ENCODE measurements at places on chromosomes 12 and 14.

- no peak for DNase-seq
These were observed 46.7 kb downstream of the DAD1 start for GRCh38 chr14:22542360-22542759.

GRCh38 chr12:76276499-76277151 is 71.6 kb downstream of the BBS10 start:
- no peak for DNase-seq

DNA sequence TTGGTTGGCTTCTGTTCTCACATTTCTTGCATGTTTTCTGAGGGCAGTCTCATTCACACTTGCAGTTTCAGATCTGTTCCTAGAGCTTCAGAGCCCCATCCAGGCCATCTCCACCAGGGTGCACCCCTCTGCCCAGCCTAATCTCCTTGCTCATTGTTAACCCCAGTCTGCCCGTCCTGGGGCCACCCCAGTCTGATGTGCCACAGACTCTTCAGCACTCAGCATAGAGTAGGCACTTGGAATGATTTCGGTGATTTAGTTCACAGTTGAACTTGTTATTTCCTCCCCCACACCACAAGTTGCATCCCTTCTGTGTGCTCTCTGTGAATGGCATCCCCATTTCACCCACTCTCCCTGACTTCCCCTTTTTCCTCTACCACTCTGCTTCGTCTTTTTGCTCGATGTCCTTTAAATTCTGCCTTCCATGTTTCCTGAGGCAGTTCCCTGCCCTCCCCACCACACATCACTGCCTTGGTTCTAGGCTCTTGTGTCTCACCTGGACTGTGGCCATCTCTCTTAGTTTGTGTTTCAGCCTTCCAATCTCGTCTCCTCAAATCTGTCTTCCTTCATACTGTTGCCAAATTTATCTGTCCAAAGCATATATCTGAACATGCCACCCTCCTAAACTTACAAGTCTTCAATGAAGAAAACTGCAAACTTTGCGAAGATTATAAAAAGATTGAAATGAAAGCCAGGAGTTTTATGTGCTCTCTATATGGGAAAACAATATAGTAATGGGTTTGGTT is 41.5 kb downstream of the ANO6 start:
- DNase-seq: no peak

DNA sequence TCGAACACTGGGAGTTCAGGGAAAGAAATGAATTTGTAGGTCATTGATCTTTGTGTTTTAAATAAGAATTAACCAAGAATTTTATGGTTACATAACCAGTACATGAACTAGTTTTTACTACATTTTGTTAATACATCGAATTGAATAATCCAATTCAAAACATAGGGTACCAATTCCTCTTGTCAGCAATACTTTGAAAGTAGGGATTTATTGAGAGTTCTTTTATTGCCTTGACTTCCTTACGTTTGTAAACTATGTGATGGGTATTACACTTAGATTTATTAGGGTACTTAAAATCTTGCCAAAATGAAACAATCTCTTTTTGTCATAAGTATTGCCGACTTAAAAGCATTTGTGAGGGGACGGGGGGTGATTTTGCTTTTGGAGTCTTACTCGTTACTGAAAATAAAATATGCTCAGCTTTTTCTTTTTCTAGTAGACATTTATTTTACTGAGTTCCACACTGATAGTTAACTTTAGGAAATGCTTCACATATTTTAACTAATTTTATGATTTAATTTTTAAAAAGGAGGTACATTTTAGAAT is 22.4 kb downstream of the SOCS2 start:
- DNase-seq: no peak

- DNase-seq: no peak
These were observed 55.7 kb downstream of the LIN52 start for GRCh38 chr14:74140374-74140850.

- DNase-seq: peak; percentile 92
These were observed at the start of gene SNRNP35 for GRCh38 chr12:123457980-123458779. Gene SNRNP35 (plus strand): TSS chr12:123458139. CDS start chr12:123465541, 7,402 bp downstream.

DNA sequence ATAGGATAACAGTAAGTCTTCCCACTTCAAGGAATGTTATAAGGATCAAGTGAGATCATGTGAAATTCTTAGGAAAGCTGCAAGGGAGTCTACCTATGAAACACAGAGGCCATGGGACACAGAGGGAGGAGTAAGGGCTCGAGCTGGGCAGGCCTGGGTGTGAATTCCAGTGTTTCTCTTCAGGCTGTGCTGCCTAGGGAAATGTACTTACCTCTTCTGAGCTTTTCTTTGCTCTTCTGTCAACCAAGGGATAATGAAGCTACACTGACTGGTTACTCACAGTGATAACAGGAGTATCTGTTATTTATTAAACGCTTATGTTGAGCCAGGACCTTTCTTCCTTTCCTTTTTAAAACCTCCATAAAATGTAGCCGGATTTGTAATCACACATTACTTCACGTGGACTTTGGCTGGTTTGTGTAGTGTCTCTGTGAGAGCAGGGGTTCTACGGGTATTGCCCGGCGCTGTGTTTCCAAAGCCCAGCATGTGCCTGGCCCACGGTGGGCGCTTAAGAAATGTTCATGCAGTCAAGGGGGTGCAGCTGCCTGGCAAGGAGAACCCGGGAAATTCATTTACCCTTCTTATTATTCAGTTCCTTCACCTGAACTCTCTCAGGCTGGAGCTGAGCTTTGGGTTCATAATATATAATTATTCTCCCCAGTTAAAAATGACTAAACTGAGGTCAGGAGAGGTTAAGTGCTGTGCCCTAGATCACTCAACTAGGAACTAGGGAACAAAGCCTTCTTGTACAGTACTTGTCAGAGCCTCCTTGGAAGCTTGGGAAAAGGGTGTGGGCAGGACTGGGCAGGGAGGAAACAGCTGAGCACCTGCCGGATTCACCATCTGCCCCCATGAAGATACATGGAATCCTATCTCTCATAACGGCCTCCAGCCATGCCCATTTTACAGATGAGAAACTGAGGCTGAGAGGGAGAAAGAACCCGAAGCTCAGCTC is 214.2 kb downstream of the CACNA1C start:
- DNase-seq: peak; percentile 53

- DNase-seq: no peak
These were observed 6.4 kb downstream of the ETV6 start for GRCh38 chr12:11655842-11656241.

- DNase-seq: no peak
These were observed 23.3 kb downstream of the CLEC1A start for GRCh38 chr12:10075451-10075850.

- no peak for DNase-seq
These were observed 52.6 kb downstream of the IFT81 start for GRCh38 chr12:110176745-110177144.

- DNase-seq: no peak
These were observed 66.8 kb downstream of the CLIP1 start for GRCh38 chr12:122355706-122356105.

DNA sequence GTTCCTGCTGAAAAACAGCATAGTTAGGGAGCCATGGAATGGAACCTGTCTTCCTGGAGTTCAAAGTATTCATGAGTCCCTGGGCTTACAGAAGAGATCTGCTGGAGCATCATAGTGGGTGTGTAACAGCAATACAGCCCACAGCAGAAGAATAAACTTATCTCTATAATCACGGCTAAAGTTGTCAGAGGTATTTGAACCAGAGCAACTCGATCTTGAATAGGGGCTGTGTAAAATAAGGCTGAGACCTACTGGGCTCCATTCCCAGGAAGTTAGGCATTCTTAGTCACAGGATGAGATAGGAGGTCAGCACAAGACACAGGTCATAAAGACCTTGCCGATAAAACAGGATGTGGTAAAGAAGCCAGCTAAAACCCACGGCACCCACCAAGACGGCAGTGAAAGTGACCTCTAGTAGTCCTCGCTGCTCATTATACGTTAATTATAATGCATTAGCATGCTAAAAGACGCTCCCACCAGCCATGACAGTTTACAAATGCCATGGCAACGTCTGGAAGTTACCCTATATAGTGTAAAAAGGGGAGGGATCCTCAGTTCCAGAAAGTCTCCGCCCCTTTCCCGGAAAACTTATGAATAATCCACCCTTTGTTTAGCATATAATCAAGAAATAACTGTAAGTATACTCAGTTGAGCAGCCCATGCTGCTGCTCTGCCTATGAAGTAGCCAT is 223.4 kb downstream of the PCNX1 start:
- peak; percentile 43 for DNase-seq
